PC-9 (cell line): ENCODE measurements at places on chromosomes 4 and X. TPM values are rescaled to one million over a fixed set of nuclear protein-coding genes. Genes with fewer than 3 reads are reported as not detected.

- H3K4me1 ChIP-seq, result peaks cover 8% of the 10 kb centered on the region; the same call in 1 of the 2 replicates
- no peaks in the 10 kb centered on the region for H3K27me3 ChIP-seq
- no peak overlapping the region for H3K27ac ChIP-seq
- H3K36me3 ChIP-seq, result no peaks in the 10 kb centered on the region
- no peak overlapping the region for H3K4me3 ChIP-seq
- no peak for DNase-seq
Measured at GRCh38 chr4:38568768-38569167, 95.2 kb upstream of the KLF3 start.

DNA sequence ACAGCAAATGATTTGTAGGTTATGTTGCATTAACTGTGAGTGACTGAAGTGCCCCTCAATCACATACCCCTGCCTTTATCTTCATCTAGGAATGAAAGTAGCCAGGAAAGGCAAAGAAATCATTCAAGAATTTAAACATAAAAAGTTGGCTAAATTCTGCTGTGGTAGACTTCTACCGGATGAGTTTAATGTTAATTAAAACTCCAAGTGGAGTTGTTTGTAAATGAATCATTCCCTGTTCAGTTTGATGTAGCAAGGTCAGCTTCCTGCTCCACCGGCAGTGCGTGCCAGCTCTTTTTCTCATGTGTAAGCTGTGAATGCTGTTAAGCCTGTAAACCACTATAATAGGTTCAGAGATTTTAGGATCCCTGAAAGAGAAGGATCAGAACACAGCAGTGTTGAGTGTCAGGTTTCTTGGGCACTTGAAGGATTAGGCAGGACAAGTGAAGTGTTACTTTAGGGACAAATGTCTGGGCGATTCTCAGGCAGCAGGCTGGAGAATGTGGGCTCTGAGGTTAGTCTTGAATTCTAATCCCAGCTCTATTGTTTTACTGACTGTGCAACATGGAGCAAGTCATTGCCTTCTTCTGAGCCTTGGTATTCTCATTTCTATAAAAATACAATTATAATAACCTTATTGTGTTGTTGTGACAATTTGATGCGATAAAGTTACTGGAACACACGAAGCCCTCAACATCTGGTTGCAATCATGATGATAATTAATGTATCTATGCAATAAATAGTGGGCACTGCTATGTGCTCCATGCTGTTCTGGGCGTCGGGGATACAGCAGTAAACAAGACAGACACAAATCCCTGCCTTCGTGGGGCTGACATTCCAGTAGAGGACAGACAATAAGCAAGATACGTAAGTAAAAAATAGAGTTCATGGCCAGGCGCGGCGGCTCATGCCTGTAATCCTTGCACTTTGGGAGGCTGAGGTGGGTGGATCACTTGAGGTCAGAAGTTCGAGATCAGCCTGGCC is 112.0 kb downstream of the SHROOM3 start:
- H3K27me3 ChIP-seq, result no peaks in the 10 kb centered on the region
- no peak overlapping the region for H3K4me3 ChIP-seq
- no peaks in the 10 kb centered on the region for H3K36me3 ChIP-seq
- H3K27ac ChIP-seq, result peak overlapping the region; percentile 68
- peak; percentile 54 for DNase-seq
- peaks cover 23% of the 10 kb centered on the region for H3K4me1 ChIP-seq

DNA sequence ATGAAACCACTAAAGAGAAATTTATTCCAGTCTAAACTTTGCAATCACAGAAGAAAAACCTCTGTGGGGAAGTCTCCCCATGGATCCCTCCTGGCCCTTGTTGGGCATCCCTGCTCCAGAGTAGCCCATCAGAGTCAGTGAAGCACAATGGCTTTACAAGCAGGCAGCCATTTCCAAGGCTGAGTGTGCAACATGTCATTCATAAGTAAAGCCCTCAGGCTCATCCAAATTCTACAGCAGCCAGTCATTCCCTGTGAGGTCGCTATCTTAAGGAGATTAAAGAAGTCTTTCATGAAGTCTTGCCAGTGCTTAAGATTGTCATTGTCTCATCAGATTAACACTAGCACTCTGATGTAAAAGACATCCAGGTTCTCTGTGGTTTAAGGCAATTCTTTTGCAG is 17.0 kb upstream of the MAPK10 start:
- DNase-seq, result no peak
- no peaks in the 10 kb centered on the region for H3K27me3 ChIP-seq
- no peaks in the 10 kb centered on the region for H3K36me3 ChIP-seq
- no peak overlapping the region for H3K4me3 ChIP-seq
- H3K27ac ChIP-seq, result no peak overlapping the region

GRCh38 chrX:68487254-68487653 is 11.6 kb upstream of the YIPF6 start:
- H3K27me3 ChIP-seq, result no peaks in the 10 kb centered on the region
- no peak overlapping the region for H3K4me3 ChIP-seq
- DNase-seq, result no peak

DNA sequence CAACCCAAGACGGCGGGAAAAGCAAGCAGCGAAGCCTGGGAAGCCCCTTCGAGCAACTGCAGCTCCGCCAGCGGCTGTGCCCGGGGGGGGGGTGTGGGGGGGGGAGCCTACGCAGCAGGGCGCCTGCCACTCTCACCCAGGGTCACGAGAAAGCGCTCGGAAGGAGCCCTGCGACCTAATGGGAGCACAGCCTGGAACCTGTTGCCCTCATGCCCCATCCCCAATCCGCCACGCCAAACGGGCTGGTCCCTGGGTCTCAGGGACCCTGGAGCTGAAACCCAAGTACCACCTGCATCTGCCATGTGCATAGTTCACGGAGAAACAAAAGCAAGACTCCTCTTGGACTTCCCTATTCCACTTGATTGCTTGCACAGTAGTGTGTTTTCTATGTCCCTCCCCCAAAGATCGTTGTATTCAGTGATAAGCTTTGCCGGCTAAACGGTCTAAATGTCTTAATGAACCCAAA is 359 bp upstream of the GAB3 start:
- no peak for DNase-seq
- peaks cover 26% of the 10 kb centered on the region for H3K27me3 ChIP-seq
- no peak overlapping the region for H3K27ac ChIP-seq
- no peak overlapping the region for H3K4me3 ChIP-seq
- peaks cover 8% of the 10 kb centered on the region; the same call in 1 of the 2 replicates for H3K4me1 ChIP-seq

- H3K4me3 ChIP-seq, result no peak overlapping the region
- H3K36me3 ChIP-seq, result no peaks in the 10 kb centered on the region
- no peaks in the 10 kb centered on the region for H3K4me1 ChIP-seq
- H3K27ac ChIP-seq, result no peak overlapping the region
- no peak for DNase-seq
Measured at GRCh38 chr4:117965622-117966021, 68.7 kb upstream of the NDST3 start.

- H3K4me3 ChIP-seq, result no peak overlapping the region
- H3K27ac ChIP-seq, result no peak overlapping the region
- no peaks in the 10 kb centered on the region for H3K4me1 ChIP-seq
- DNase-seq, result no peak
Measured at GRCh38 chr4:54281054-54281766, 52.1 kb downstream of the PDGFRA start.

- H3K27ac ChIP-seq, result peak overlapping the region; percentile 44
- peaks cover 72% of the 10 kb centered on the region for H3K4me1 ChIP-seq
- H3K4me3 ChIP-seq, result no peak overlapping the region
- no peaks in the 10 kb centered on the region for H3K36me3 ChIP-seq
Measured at GRCh38 chr4:11632483-11632882, 203.8 kb upstream of the HS3ST1 start.

- no peaks in the 10 kb centered on the region for H3K27me3 ChIP-seq
- H3K36me3 ChIP-seq, result no peaks in the 10 kb centered on the region
- no peak overlapping the region for H3K27ac ChIP-seq
- H3K4me3 ChIP-seq, result no peak overlapping the region
Measured at GRCh38 chrX:66164470-66164869, 423 bp downstream of the HEPH start.

DNA sequence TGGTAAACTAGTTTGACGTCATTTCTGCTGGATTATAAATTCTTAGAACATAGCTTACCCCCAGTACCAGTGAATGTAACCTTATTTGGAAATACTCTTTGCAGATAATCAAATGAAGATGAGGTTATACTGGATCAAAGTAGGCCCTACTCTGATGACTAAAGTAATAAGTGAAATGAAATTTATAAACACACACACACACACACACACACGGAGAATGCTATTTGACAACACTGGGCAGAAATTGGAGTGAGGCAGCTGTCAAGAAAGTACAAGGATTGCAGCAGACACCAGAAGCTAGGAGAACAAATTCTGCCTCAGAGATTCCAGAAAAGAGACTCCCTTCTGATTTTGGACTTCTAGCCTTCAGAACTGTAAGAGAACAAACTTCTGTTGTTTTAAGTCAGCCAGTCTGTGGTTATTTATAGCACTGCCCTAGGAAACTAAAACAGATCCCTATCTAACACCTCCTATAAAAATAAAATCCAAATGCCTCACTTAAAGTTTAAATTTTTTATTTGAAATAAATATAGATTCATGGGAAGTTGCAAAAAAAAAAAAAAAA is 448.6 kb downstream of the PCDH18 start:
- H3K4me1 ChIP-seq, result no peaks in the 10 kb centered on the region
- H3K27ac ChIP-seq, result no peak overlapping the region
- H3K4me3 ChIP-seq, result no peak overlapping the region
- no peaks in the 10 kb centered on the region for H3K27me3 ChIP-seq

The SLC2A9 gene
- total RNA-seq, result 0.28 and 1.1 TPM in 2 replicates

The ASB5 gene
- total RNA-seq, result not detected in 2 replicates

The PRMT9 gene
- total RNA-seq, result 8.4 and 9.0 TPM in 2 replicates
